ENCODE measurements at places on chromosomes 4 and X.

GRCh38 chr4:152536545-152537182 lies 772 bp upstream of the FBXW7 start:
- DNase-seq, result no peak

GRCh38 chr4:33592701-33593100 lies 2651.6 kb downstream of the ARAP2 start:
- no peak for DNase-seq

- no peak for DNase-seq
Observed at GRCh38 chr4:133189147-133189517, 40.0 kb downstream of the PCDH10 start.

DNA sequence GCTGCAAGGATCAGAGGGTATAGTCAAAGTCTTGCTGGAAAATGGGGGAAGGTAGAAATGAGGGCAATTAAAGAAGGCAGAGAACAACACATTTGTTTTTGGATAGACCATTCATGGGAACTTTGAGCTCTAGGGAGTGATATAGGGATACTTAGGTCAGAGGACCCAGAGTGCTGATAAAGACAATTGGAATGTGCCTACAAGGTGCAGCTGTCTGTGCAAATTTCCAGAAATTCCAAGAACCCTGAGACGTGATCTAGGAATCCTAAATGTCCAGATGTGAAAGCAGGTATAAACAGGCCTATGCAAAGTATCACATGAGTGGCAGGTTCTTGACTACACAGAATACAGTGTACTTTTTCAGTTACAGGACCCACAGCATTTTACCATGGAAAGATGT lies 24.2 kb downstream of the FNIP2 start:
- no peak for DNase-seq

DNA sequence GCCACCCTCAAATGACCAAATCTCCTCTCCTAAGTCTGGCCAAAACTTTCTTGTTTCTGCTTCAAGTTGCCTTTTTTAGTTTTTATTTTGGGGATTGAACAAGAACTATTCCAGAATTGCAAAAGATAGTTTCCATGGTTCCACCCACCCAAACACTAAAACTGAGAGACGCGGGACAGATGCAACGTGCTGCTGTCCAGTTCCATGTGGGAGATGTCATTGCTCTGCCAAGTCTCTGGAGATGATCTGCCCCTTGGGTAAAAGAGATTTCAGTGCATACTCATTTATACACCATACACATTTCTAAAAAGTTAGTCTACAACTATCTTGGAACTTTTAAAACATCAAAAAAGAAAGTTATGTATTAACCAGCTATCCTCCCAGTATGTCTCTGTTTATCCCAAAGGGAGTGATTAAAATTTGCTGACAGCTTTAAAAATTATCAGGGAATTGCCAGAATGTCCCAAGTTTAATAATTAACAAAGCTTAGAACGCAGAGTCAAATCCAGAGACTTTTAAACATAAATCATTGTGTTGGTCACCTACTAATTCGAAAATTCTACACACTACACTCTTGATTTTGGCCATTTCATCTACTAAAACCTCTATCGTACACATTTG lies 3.2 kb downstream of the MAOB start:
- no peak for DNase-seq
